Activated CD4-positive, alpha-beta T cell treated with anti-CD3 and anti-CD28 coated beads, Interleukin-2, amount 50 U/mL, for 24 hours (primary cell): ENCODE measurements at places on chromosomes 1 and 21.

DNA sequence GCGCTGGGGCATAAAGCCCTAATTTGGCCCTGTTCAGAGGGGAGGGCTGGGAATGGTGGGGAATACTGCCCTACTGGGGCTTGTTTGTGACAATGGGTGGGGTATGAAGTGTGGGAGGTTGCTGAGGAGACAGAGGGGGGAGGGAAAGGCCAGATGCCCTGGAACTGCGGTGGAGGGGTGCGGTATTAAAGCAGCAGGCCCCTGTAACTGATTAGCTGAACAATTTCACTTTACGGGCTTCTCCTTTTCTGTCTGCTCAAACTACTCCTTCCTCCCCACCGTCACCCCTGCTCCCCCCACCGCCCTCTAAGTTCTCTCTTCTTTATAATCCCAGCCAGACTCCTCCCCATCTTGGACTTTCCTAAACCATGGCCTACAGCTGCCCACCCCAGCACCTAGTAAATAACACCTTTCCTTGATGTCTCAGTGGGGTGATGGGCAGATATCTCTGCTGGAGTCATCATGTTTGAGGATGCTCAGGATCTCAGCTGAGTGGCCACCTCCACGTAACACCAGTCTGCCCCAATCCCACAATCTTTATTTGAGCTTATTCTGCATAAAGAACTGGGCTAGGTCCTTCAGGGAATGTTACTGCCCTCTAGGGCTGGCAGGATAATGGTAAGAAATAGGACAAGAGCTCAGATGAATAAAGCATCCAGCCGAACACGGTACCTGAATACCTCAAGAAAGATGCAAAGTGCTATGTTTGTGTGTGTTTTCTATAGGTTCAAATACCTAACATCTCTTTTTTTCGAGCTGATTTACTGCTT is 33.5 kb downstream of the XCL1 start:
- no peak for DNase-seq

- no peak for DNase-seq
Observed at GRCh38 chr1:202192770-202193613, 607 bp upstream of the LGR6 start.

- no peak for DNase-seq
Observed at GRCh38 chr1:17768651-17769241, 13.6 kb downstream of the ACTL8 start.

DNA sequence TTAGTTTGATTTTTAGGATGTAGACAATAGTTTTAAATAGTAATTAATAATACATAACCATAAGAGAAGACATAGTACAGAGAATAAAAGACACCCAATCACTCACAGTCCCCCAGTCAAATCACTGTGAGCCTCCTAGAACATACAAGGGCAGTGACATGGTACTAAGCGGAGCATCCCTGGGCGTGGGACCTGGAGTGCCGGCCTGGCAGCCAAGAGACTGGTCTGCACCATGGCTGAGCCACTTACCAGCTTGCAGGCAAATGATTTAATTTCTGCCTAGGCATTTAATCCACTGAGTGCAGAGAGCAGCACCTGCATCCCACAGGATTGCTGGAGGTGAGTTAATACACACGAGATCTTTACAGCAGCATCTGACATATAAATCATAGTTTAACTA is 20.4 kb downstream of the SDHB start:
- no peak for DNase-seq

DNA sequence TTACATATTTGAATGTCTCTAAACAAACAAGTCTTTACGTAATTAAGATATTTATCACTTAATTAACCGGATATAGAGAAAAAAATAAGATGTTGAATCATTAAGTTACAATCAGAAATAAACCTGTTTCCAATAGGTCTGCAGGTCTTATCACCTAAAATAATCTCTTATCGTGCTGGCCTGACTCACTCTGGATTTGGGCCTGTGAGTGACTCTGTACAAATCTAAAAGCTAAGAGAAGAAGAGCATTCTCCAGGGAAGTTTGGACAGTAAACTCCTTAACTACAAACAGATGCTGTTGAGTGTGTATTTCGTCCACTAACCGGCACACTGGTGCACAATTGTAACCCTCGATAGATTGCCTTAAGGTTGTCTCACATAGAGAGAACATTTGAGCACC is 25.3 kb downstream of the CEP104 start:
- DNase-seq: no peak

- DNase-seq: no peak
Observed at GRCh38 chr1:203870245-203870644, 8.8 kb downstream of the SNRPE start.

DNA sequence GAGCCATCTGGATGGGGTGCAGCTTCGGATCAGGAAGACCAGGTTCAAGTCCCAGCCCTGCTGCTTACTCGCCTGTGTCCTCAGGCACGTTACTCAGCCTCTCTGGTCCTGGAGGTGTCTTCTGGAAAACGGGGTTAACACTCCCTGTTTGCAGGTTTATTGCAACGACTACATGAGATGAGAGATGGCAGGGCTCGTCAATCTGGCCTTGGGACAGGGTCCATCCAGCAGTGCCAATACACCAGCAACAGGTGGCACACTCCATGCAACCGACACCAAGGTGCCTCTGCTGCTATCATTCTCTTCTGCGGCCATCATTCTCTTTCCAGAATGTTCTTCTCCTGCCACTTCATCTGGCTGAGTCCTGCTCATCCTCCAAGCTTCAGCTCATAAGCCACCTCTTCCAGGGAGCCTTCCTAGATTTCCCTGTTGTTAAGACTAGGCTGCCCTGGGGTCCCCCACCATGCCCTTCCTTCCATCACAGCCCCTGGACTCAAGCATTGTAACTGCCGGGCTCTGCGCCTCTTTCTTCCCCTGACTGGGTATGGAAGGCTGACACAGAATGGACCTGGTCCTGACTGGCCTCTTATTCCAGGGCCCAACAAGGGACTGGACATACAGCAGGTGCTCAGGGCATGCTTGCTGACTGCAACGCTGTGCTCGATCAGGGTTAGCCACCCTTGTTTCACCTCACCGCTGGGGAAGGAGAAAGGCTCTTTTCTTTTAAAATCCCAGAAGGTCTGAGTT is 87.4 kb downstream of the DMRTB1 start:
- DNase-seq: no peak
